ENCODE measurements at places on chromosomes 12 and 14.

DNA sequence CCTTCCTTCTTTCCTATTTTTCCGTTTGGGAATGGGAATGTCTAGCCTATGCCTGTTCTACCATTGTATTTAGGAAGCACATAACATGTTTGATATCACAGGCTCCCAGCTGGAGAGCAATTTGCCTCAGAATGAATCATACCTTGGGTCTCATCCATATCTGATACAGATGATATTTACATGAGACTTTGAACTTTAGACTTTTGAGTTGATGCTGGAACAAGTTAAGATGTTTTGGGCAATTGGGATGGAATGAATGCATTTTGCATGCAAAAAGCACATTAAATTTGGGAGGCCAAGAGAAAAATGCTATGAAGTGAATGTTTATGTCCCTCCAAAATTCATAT lies 61.9 kb upstream of the BEGAIN start:
- DNase-seq, result no peak

GRCh38 chr12:98053202-98053601 lies 462.2 kb upstream of the TMPO start:
- DNase-seq, result no peak

DNA sequence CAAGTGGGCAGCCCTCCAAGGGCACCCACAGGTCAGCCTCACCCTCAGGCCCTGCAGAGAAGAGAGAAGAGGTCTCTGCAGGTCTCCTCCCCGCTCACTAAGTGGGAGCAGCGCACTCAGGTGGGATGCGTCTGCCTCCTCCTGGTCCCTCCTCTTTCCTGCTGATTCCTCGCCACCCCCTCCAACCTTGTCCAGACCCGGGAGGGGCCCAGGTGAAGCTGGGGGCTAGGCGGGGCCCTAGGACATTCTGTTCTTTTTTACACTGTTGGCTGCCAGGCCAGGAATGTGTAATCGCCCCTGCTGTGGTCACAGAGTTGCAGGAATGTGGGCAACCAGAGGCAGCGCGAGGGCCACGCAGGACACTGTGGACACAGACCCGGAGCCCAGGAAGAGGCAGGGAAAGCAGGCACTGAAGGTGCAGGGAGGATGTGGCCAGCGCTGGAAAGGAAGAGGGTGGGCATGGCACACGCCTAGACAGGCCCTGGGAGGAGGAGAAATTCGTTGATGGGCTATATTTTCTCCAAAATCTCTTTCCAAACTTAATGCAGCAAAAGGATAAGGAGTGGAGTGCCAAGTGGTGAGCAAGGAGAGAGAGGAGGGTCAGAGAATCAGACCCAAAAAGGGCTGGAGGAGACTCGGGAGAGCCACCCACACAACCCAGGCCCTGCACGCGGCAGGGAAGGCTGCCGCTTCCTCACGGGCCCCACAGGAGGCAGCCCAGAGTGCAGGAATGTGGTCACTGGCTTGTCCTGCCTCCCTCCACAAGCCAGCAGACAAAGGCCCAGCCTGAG lies 911 bp upstream of the SCNN1A start:
- DNase-seq, result no peak

DNA sequence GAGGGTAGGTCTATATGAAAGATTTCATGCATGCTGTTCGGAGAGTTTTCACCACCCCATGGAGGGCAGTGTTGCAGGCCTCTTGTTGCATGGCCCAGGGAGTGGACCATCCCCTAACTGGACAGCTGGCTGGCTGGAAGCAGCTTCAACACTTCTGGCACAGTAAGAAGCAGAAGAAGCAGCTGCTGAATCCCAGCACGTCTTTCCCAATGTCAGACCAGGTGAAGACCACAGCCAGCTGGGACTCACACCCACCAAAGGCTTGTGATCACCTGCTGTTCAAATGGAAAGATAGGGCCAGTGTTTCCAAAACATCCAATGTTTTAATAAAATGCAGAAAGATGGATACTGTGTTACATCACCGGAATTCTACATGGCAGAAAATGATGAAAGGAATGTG lies 1423.6 kb downstream of the AACS start:
- DNase-seq, result no peak

DNA sequence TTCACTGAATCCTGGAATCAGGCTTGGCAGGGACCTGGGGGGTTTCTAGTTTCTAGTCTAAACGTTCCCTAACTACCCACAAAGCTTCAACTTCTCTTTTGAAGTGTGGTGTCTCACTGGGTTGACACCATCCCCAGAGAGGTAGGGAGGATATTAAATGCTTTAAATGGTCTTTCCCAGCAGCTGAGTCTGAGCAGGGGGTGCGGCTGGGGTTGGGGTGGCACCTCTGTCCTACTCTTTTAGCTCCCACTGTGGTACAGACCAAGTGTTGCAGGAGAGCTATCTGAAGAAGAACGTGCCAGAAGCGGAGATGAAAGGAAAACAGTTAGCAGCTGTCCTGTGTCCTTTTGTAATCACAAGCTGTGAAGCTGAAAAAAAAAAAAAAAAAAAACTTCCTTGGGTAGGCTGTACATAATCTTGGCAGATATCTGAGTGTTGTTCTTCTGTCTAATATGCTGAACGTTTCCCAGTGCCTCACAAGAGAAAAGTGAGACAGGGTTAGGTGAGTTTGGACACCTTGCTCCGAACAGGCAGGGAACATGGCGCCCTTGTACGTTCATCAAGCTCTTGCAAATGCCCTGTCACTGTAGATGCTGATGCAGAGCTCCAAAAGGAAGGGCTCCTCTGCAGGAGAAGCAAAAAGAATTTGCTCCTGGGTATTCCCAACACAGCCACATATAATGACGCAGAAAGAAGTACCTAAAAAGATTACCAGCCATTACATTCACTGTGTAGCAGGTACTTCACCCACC lies 447.2 kb downstream of the APAF1 start:
- no peak for DNase-seq

GRCh38 chr12:4820971-4821370 lies 88.7 kb upstream of the KCNA1 start:
- DNase-seq, result no peak

DNA sequence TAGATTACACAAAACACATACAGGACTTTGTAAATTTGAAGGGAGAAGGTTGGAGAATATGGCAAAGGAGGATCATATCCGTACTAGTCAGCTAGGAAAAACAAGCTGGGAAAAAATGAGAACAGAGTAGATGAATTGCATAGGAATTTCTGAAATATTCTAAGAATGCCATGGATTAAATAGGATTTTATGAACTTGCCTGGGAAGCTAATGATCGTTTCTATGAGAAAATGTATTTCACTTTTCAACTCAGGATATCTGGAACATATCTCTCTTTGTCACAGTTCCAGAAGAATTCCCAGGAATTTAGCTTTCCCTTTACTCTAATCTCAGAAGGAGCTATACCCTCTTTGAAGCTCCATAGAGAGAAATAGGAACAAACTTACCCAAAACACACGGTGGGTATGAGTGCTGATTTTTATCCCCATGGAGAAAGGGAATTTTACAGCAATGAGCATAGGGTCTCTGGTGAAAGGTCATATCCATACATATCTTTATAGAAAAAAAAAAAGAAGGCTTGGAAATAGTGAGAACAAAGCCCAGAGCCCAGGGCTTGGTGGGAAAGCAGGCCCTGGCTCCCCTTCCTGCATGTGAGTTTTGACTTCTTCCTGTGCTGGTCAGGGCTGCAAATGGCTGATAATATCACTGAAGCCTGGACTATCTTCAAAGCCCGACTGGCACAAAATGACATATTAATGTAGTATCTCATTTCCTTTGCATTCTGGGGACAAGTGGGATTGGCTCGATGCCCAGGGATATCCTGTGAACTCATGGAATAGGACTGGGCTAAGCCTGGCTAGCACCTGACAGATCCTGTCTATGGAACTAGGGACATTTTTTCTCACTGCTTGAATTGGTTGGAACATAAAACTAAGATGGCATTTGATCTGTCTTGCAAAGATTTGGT lies 136.3 kb downstream of the AEBP2 start:
- DNase-seq, result peak; percentile 94

GRCh38 chr14:77275601-77276017 lies 4.6 kb upstream of the NGB start:
- no peak for DNase-seq

DNA sequence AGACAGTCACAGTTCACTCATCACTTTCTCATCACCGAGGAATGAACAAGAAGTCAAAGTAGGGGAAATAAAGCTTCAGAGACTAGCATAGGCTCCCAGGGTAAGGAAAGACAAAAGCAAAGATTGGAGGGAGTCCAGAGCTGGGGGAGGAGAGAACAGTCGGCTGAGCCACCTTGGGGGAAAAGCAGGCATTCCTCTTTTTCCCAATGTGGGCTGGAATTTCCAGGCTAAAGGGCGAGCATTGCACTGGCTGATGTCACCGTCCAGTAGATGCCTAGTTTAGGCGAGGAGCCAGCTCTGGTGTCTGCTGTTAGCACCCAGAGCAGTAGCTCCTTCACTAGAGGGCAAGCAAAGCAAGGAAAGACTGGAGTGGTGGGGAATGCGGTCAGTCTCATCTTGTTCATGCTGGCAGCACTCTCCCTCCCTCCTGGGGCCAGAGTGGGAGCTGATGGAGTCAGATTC lies 8.5 kb upstream of the KRT75 start:
- DNase-seq, result peak; percentile 14

DNA sequence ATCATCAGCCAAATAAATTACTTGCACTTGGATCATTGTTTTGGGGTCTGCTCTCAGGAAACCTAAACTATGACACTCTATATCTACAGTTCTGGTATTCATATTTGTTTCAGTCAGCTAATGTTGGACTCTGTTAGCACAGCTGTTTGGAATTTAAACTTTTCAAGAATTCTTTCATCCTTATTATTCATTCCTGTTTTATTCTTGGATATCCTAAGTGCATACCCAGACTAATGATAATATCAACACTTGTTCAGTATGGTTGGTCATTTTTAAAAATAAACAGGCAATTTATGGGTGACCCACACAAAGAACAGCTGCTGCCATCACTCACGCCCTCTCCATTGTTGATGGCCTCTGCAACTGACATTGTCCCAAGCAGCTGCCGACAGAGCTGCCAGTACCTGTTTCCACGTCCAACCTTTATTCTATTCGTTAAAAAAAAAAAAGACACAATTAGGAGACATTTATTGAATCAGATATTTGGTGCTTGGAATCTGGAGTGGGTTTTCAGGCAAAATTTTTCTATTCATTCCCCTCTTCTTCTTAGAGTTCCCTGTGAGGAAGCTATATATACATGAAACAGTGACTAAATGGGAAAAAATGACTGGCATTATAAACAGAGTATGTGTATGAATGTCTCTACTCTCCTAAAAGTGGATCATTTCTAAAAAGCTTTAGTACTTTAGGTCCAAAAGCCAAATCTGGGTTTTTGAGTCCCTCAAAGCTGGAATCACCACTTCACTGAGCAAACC lies 252.1 kb upstream of the NAV3 start:
- no peak for DNase-seq

- DNase-seq, result no peak
Observed at GRCh38 chr12:69550569-69551350, 34.5 kb upstream of the CCT2 start.
